ENCODE measurements at places on chromosomes 11 and 22.

DNA sequence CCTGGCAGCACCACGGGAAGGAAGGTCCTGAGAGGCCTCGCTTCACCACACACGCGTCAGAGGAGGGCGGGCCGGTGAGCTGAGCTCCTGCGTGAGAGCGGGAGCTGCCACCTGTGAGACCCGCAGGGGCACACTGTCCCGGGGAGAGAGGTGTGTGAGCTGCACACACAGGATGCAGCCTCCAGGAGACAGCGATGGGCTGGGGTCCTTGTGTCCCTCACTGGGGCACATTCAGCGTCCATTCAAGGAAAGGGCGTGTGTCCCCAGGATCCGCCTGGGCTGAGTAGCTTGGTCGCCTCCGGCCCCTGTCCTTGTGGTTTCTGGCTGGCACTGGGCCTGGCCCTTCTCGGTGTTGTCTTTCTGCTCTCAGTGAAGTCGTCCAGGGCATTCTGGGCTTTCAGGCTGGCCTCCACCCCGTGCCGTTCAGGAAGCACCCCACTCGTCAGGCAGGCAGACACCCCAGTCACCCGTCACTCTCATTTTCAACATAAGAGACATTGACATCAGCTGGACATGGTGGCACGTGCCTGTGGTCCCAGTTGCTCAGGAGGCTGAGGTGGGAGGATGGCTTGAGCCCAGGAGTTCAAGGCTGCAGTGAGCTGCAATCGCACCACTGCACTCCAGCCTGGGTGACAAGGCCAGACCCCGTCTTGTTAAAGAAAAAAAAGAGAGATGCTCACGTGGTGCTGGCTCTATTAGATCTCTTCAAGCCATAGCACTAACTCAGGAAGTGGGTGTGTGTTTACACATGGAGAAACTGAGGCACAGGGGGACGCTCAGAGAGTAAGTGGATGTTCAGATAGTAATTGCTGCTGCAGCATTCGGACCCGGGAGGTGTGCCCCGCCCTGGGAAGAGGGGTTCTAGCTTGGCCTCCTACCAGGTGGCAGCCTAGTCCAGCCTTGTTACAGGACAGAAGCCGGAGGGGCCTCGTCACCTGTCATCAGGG is 1081.6 kb downstream of the BRD1 start:
- DNase-seq, result no peak

DNA sequence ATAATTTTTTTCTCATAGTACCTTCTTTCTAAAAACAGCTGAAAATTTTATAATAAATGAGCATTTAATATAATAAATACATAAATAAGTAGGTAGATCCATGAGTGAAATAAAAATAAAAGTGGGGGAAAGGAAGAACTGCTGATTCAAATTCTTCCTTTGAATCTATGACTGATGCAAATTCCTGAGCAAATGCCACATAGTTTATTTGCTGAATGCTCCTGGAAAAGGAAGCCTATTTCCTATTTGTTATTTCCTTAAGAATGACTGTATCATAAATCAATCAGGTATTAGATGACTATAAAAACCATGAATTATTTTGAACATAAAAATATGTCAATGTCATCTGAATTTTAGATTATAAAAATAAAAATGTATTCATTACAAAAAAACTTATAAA is 16.6 kb downstream of the BTBD10 start:
- DNase-seq, result no peak

- DNase-seq, result no peak
Measured at GRCh38 chr11:15228331-15228849, 113.7 kb downstream of the INSC start.

GRCh38 chr11:14894657-14895598 is 2.9 kb upstream of the CYP2R1 start:
- no peak for DNase-seq

- no peak for DNase-seq
Measured at GRCh38 chr11:126491092-126491491, 135.6 kb downstream of the ST3GAL4 start.

- no peak for DNase-seq
Measured at GRCh38 chr11:10087186-10087922, 206.7 kb downstream of the SBF2 start.

DNA sequence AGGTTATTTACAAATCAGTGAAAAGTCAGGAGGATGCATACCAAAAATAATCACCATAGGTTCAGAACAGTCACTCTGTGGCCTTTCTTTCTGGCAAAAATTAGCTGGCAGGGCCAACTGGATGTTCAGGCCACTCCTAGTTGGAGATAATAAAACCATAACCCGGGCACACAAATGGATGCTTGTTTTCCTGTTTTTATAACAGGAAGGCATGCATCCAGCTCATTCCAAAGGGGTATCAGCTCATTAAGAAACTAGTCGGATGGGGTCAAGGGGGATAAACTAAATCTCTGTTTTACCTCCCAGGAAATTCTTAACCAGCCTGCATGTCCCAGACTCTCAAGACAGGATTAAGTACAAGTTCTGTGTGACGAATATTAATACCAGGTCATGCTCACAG is 81.0 kb downstream of the FBXO7 start:
- no peak for DNase-seq

- DNase-seq, result no peak
Measured at GRCh38 chr11:59660621-59661020, 8.2 kb downstream of the PATL1 start.
